ENCODE measurements at places on chromosomes 4 and X.

DNA sequence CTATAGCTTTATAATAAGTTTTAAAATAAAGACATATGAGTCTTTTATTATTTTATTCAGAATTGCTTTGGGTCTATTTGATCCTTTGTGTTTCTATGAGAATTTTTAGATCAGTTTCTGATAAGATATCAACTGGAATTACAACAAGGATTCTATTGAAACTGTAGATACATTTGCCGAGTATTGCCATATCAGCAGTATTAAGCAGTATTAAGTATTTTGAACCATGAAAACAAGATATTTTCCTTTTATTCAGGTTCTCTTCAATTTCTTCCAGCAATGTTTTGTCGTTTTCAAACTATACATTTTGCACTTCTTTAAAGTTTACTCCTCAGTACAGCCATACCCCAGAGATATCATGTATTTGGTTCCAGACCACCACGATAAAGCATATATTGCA is 598.8 kb downstream of the DACH2 start:
- DNase-seq, result no peak

DNA sequence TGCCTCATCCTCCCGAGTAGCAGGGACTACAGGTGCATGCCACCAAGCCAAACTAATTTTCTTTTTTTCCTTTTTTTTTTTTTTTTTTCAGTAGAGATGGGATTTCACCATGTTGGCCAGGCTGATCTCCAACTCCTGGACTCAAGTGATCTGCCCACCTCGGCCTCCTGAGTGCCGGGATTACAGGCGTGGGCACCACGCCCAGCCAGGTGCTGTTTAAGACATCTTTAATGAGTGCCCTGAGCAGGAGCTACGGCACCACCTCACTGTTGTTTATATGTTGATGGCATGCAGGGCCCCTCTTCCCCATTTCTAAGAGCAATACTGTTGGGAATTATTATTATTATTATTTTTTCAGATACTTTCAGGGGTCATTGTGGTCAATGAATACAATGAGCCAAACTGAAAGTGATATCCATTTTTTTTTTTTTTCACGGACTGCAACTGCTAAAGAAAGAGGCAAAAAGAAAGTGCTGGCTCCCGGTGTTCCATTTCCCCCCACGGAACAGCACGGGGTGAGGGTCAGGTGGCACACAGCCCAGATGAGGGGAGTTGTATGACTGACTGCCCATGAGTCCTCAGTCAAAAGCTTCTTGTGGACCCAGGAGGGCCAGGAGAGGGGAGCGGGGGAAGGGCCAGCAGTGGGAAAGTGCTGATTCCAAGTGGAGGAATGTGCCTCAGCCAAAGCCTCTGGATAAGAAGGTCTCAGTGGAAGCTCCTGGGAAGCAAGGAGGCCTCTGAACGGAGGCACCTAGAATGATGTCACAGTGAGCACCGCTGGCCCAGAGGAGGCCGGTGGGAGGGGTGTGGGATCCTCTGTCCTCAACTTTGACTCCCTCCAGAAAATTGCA is 101.8 kb upstream of the HPF1 start:
- DNase-seq, result no peak

GRCh38 chr4:15438939-15439524 is 11.2 kb downstream of the C1QTNF7 start:
- DNase-seq, result no peak

DNA sequence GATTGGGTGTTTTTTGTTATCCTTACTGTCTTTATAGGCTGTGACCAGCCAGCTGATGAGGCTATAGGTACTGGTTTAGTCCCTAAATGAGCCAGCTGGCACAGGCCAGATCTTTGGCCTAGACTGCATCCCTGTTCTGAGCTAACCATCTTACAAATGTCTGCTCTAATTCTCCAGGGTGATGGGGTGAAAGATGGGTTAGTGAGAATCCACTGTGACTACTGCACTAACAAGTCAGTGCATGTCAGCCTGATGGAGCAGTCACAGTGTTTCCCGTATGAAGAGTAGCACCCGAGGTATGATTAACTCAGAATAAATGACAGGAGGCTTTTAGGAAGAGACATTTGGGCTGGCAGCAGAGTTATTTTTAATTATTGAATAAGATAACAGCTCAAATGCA is 181.0 kb downstream of the DCTD start:
- DNase-seq, result no peak

DNA sequence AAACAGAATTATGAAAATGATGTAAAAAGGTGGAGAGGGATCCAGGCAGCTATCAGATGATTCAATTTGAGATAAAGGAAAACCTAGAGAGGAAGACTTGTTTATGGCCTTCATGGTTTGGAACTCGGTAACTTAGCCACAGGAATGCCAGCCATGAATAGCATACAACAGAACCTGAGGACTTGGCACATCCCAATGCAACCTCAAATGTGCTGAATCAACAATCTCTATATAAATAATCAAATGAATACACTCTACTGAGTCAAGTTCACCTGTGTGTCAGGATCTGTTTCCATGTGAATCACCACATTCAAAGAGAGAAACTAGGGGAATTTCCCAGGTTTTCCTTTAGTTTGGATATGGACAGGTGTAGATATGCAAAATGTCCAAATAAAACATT is 86.9 kb downstream of the MBNL3 start:
- DNase-seq, result no peak

DNA sequence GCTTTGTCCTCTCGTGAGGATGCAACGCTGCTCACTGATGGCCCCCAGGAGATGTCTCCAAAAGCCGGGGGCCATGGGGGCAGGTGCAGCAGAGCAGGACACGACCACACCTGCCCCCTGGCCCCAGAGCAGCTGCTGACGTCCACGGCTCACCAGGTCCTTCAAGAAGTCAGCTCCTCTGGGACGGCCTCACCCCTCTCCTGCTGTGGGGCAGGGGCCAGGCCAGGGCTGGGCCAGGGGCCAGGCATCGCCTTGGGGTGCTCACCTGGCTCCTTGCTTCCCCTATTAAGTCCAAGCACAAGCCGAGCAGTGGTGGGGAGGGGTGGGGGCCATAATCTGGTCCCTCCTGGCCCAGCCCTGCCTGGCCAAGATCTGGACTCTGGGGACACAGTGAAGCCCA is 28.6 kb upstream of the MXD4 start:
- no peak for DNase-seq

DNA sequence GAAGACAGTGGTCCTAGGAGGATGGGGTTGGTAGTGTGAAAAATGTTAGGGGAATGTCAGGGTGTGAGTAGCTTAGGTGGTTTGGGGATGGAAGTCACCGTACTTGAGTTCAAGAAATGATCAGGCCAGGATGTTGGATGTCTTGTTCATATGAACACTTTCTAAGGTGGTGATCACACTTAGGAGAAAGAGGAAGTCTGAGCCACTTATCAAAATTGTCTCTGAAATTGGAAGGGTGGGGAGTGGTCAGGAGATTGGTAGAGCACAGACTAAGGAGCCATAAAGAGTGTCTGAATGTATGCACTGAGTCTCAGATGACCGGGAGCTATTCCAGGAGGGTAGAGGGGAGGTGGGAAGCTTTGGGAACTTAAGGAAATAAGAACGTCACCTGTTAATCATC is 17.3 kb downstream of the CMC4 start:
- no peak for DNase-seq

DNA sequence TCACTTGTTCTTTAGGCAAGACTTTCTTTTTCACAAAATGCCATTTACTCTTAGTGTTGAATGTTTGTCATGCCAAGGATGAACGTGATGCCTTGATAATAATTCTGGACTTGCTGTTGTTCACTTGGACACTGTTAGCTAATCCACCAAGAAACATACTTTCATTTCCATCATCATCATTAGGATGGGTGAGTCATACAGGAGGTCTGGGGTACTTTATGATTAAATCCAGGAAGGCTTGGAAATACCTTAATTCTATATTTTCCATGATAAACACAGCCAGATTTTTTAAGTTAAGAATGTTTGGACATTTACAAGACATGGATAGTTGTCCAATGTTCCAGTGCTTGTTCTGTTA is 260.7 kb upstream of the GIMD1 start:
- no peak for DNase-seq

DNA sequence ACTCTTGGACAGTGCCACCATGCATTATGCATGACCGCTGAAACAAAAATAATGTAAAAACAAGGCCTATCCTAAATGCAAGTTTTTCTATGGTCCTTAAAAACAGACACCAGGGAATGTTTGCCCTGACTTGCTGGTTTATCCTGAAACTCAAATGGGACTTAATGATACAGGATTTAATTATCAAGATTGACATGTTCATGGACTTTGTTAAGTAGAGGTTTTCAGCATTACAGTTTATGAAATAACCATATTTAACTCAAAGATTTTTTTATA is 1.3 kb downstream of the NFKB1 start:
- no peak for DNase-seq

- DNase-seq, result no peak
Observed at GRCh38 chr4:1219566-1219950, 29.4 kb downstream of the CTBP1 start.

DNA sequence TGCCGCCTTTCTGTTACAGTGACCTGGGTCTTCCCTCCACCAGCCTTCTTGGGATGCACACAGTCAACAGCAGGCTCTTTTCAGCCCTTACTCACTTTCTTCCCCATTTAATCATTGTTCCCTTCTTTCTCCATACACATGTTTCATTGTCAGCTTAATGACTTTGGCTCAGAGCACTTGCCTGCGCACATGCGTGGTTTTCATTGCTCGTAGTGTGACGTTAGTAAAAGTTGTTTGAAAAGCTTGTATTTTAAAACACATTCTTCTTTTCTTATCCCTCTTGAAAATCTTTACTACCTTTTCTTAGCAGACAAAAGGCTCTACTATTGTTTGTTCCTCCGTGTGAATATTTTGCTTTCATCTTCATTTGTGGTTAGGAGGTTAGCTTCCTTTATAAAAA is 19.7 kb upstream of the SCOC start:
- no peak for DNase-seq

All from AML-193 (cell line).